ENCODE measurements at places on chromosomes 2 and 18. TPM values are rescaled to one million over a fixed set of nuclear protein-coding genes. Genes with fewer than 3 reads are reported as not detected.

- H3K36me3 ChIP-seq: peaks cover 97% of the 10 kb centered on the region
- no peak for DNase-seq
- H3K4me1 ChIP-seq: no peaks in the 10 kb centered on the region
- no peak overlapping the region for H3K4me3 ChIP-seq
Measured at GRCh38 chr2:224831530-224831929, 115.4 kb upstream of the CCDC195 start.

SMC6 gene
- 34.4 TPM for total RNA-seq

TRABD2A gene
- 48.8 TPM for total RNA-seq

GALNT14 gene
- total RNA-seq: not detected

DNA sequence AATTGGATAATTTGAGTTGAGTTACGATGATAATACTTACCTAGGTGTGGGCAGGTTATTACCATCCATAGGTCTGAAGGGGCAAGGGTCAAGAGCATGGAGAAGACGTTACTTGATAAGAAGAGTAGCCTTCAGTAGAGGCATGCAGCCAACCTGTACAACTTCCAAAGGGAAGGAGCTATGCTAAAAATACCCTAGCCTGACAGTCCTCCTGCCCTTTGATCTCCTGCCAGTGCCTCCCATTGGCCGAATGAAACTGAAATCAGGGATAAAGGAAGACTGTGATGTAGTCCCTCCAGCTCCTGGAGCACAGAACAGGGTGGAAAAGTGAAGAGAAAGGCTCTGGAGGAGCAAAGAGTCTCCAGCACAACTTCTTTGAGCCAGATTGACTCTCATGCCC lies 487.4 kb downstream of the ADCYAP1 start:
- no peak overlapping the region for H3K27ac ChIP-seq
- no peak overlapping the region for H3K4me3 ChIP-seq
- no peak for DNase-seq

ALPP gene
- not detected for total RNA-seq

RMDN2 gene
- 1.3 TPM for total RNA-seq

GRCh38 chr2:15521641-15522181 lies 39.4 kb downstream of the NBAS start:
- H3K4me1 ChIP-seq: no peaks in the 10 kb centered on the region
- H3K27me3 ChIP-seq: no peaks in the 10 kb centered on the region
- peaks cover 28% of the 10 kb centered on the region for H3K36me3 ChIP-seq
- no peak for DNase-seq
- no peak overlapping the region for H3K27ac ChIP-seq
- no peak overlapping the region for H3K4me3 ChIP-seq

DNA sequence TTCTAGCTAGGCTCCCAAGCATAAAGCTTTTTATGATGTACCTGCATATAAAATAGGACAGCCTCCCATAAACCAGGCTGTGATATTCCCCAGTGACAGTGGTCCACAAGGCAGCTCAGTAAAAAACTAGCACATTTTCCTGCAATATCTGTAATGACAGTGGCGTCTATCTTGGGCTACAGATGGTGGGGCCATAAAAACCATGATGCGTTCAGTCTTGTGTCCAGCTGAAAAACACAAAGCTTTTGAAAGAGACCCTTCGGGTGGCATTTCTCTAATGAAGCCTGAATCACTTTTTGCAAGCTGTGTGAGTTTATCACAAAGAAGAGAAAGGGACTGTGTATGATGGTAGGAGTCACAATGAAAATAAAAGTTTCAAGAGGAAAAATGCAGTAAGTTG lies 183.5 kb downstream of the DSC3 start:
- H3K4me1 ChIP-seq: no peaks in the 10 kb centered on the region
- H3K36me3 ChIP-seq: no peaks in the 10 kb centered on the region
- no peak overlapping the region for H3K4me3 ChIP-seq
- H3K27ac ChIP-seq: no peak overlapping the region

DNA sequence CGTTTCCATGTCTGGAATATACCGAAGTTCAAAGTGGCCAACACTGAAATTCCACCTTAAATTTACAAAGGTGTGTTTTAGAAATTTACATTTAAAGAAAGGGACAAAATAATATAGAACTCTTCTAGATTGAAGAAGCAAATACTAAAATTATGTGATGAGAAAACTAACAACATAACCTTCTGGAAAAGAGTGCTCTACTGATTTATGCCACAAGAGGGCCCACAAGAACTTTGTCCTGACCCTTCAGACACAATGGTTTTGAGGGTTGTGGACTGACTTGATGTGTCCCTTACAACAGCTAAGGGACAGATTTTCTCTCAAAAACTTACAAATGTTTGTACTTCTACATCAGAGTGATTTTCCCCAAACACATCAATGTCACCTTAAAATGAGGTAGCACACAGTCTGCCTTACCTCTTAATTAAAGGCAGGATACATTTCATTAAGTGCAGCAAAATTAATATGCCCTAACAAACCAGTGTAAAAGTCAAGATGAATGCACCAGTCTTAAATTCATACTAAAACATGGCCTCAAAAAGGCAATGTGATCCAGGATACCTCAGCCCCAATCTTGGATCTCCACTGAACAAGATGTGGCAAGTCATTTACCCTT lies 36.2 kb downstream of the EIF2AK3 start:
- no peak overlapping the region for H3K4me3 ChIP-seq
- DNase-seq: peak; percentile 6
- peaks cover 52% of the 10 kb centered on the region for H3K36me3 ChIP-seq
- no peaks in the 10 kb centered on the region for H3K27me3 ChIP-seq
- no peaks in the 10 kb centered on the region for H3K4me1 ChIP-seq
- no peak overlapping the region for H3K27ac ChIP-seq

- DNase-seq: no peak
- H3K4me1 ChIP-seq: no peaks in the 10 kb centered on the region
- peaks cover 19% of the 10 kb centered on the region for H3K27me3 ChIP-seq
- H3K4me3 ChIP-seq: peak overlapping the region; percentile 57
- no peak overlapping the region for H3K27ac ChIP-seq
Measured at GRCh38 chr18:50320719-50321118, 33.2 kb upstream of the CXXC1 start.

DNA sequence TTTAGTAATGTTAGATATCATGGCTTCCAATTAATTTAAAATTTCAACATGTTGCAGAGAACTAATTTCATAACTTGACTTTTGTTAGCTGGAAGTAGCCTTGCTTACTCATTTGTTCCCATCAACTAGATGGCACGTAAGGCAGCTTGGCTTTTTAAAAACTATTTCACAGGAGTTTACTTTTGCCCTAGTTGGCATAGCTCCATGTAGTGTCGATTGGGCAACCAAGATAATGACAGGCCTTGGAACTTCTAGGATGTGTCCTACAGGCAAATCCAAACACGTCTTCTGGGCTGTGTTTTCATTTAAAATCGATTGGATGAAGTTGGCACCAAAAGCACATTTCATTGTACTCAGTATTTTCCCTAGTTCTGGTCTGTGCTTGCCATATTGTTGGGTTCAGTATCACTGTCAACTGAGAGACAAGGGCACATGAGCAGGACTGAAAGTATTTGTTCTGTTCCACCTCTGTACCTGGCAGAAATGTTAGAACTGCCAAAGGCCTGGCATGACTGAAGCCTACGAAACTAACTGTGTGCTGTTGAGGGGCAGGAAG lies 29.4 kb downstream of the HADHB start:
- H3K27me3 ChIP-seq: no peaks in the 10 kb centered on the region
- H3K4me1 ChIP-seq: no peaks in the 10 kb centered on the region
- H3K4me3 ChIP-seq: no peak overlapping the region
- no peak for DNase-seq
- H3K36me3 ChIP-seq: peaks cover 54% of the 10 kb centered on the region
